ENCODE measurements at places on chromosomes 4 and X. TPM values are rescaled to one million over a fixed set of nuclear protein-coding genes. Genes with fewer than 3 reads are reported as not detected.

The JCHAIN gene
- polyA plus RNA-seq, result 0.36 TPM

The MAGIX gene
- 16.5 TPM for polyA plus RNA-seq

The TSPAN7 gene
- 196 TPM for polyA plus RNA-seq

The TMPRSS11A gene
- not detected for polyA plus RNA-seq

The NPY2R gene
- polyA plus RNA-seq, result 0.05 TPM

The LRCH2 gene
- 3.6 TPM for polyA plus RNA-seq

The TLR7 gene
- 0.02 TPM for polyA plus RNA-seq
